Gastroesophageal sphincter (tissue), 4 donors: ENCODE measurements at places on chromosomes 6 and 20.
A peak's percentile ranks its signal among the peaks of the same experiment; 100 is the strongest.

- ATAC-seq, result no peak
Measured at GRCh38 chr6:134637847-134638437, 312.0 kb downstream of the ALDH8A1 start.

DNA sequence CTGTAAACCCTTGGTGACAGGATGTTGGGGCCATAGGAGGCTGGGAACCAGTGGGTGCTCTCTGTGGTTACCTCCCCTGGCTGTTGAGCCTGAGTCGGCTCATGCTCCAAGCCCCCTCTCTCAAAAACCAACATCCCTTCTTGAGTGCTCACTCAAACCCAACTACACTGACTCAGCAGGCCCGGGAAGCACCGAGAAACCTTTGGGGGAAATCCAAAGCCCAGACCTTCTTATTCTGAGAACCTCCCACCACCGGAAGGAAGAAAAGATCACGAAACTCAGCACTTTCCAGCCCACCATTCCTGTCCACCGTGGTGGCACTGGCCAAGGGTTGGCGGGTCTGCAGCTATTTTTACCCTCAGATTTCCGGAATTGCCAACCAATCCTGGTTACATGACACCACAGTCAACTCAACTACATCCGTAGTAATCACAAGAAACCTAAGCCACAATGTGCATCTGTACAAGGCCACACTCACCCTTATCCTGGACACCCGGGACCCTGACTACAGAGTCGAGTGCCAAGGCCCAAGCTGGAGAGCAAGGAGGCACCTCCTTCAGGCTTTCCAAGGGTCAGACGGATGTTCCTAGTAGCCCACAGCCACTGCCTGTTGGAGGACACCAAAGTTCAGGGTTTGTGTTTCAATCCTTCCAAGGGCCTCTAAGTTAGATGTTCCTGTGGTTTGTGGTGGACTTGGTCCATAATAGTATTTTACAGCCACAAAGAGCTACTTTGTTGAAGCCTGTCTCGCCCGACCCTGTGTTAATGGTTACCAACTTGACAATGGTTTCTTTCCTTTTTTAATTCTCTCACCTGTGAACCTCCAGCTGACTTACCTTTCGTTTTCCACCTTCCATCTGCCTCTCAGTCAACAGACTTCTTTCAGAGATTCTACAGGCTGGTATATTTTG is 317.0 kb downstream of the CDC5L start:
- ATAC-seq, result no peak

GRCh38 chr20:1423625-1424106 is 30.8 kb upstream of the FKBP1A start:
- ATAC-seq, result no peak

DNA sequence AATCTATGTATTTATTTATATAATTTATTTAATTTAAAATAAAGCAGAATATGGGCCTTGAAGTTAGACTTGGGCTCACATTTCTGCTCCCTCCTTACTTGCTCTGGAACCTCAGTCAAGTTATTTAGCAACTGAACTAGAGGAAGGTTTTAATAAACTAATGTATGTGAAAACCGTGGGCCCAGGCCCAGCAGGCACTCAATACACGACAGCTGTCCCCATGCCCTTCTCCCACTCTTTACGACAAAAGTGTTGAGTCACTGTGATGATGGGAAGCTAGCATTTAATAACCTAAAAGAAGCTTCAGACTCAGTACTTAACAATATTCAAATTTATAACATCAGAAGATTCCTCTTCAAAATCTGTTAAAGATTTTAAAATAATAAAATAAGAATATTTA is 46.7 kb downstream of the SERAC1 start:
- ATAC-seq, result no peak

DNA sequence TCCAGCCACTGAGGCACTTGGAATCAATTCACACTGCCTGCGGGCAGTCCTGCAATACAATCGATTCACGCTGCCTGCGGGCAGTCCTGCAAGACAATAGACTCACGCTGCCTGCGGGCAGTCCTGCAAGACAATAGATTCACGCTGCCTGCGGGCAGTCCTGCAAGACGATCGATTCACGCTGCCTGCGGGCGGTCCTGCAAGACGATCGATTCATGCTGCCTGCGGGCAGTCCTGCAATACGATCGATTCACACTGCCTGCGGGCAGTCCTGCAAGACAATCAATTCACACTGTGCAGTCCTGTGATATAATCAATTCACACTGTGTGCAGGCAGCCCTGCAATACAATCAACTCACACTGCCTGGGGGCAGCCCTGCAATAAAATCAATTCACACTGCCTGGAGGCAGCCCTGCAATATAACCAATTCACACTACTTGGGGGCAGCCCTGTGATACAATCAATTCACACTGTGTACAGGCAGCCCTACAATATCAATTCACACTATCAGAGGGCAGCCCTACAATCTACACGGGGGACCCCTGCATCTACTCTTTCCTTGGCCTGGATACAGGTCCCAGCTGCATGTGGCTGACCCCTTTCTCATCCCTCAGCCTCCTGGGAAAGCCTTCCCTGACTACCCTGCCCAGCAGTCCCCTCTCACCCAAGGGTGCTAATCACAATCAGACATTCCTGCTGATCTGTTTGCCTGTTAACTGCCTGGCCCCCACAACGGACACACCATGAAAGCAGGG is 10.4 kb downstream of the TAF4 start:
- no peak for ATAC-seq

DNA sequence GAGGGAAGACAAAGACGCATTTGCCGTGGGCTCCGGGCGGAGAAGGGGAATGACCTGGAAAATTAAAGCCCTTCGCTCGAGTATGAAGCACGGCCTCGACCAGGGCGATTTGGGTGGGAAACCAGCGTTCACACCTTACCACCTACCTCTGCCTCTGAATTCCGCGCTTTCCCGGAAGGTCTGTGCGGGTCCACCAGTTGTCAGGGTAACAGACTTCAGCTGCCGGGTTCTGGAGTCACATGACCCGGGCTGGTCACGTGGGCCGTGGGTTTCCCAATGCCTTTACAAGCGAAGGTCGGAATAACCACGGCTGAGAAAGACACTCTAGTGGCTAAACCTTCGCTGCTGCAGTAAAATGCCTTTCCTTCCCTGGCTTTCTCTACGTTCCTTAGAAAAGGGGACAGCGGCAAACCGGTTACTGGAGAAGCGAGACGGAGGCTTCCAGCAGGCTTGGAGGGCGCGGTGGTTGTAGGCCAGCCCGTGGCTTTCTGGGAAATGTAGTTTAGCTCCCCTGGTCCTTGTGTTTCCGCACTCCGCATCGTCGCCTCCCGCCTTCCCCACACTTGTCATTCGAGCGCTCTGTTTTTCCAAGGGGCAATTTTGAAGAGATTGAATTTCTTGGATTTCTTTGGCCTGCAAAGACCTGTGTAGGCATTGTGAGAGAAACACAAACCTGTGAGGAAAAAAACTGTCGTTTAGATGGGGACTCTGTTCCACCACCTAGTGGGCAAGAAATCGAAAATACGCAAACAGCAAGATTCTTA is at the start of gene CEP162:
Gene CEP162 (minus strand): TSS at position 210 of the 764 bp plus-strand sequence. CDS start 1,250 bp downstream, outside the sequence.
- peak; percentile 96 for ATAC-seq

GRCh38 chr6:44457596-44457995 is 70.1 kb downstream of the CDC5L start:
- ATAC-seq, result no peak

GRCh38 chr6:25640891-25641290 is 11.1 kb upstream of the SCGN start:
- ATAC-seq, result no peak

DNA sequence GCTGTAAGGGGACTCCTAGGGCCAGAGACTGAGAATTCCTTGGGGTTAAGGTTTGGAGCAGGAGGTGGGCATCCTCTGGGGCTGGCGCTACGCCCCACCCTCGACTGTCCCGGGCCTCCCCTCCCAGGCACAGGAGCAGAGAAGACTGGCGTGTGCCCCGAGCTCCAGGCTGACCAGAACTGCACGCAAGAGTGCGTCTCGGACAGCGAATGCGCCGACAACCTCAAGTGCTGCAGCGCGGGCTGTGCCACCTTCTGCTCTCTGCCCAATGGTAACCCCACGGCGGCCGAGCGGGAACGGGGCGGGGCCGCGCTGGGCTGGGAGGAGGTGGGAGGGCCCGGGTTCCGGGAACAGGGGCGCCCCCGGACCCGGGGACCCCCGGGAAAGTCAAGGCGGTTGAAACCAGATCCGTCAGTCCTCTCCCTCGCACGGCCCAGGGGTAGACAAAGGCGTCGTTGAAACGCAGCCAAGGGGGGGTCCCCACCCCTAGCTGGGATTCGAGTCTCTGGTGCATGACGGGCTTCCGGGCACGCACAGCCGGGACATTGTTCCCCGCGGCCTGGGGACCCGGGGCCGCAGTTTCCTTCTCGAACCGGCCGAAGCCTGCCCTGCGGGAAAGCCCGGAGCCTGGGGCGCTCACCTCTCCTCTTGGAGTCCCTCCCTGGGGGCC is 844 bp downstream of the WFDC2 start:
- peak; percentile 78 for ATAC-seq

DNA sequence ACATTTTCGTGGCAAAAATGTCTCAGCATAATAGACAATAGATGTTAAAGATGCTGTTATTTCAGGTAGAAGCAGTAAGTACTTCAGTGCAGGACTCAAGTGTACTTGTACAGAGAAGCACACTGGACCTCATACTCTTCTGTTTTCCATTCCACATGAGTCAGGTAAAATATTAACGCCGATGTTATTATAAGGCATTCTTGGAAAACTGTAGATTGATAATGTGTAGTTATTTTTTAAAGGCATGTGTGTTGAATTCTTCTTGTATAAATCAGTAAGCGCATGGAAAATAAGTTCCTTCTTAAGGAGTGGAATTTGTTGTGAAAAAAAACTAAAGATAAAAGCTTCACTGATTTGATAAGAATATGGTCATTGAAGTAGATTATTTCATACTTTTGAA is 45.8 kb downstream of the DOP1A start:
- ATAC-seq, result no peak

GRCh38 chr6:115310156-115310555 is 750.5 kb downstream of the FRK start:
- ATAC-seq, result no peak

DNA sequence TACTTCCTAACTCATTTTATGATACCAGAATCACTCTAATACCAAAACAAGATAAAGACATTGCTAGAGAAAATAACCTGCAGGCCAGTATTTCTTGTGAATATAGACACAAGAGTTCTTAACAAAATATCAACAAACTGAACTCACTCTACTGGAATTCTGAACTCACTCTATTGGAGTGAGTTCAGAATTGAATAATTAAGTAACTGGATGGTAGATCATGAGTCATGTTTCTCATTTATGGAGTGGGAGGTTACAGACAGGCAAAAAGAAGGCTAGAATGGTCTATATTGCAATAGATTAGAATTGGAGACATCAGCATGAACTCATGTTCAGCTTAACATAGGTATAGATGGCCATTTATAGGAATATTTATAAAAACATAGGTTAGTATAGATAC is 26.6 kb upstream of the C6orf58 start:
- no peak for ATAC-seq

- ATAC-seq, result no peak
Measured at GRCh38 chr6:125940247-125941041, 16.1 kb upstream of the HINT3 start.

GRCh38 chr6:25930532-25931410 is at the start of gene SLC17A2:
Gene SLC17A2 (minus strand): TSS chr6:25930691. CDS start chr6:25925796, 4,895 bp downstream.
- ATAC-seq, result no peak

- no peak for ATAC-seq
Measured at GRCh38 chr6:43817192-43817591, 47.2 kb downstream of the VEGFA start.

DNA sequence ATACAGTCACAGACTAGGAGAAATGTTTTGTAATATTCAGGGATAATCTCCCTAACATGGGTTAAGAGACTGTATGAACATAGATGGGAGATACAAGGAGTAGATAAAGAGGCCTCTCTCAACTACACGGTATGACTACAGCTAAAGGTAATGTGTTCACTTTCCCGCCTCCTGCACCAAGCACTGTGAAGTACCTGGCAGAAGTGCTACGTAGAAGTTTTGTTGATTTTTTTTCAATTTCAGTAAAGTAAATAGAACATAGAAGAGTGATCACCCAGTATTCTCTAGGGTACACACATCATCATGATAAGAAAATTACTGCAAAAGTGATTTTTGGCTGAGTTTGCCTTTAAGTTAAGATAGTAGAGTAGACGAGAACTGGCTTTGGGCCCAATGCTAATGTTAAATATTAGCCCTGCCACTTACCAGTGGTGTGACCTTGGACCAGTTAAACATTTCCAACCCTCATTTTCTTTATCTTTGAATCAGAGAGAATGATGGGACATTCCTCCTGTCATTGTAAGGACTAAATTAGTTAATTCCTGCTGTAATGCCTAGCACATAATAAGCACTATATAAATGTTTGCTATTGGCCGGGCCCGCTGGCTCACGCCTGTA is 183.6 kb downstream of the COL9A1 start:
- ATAC-seq, result no peak

DNA sequence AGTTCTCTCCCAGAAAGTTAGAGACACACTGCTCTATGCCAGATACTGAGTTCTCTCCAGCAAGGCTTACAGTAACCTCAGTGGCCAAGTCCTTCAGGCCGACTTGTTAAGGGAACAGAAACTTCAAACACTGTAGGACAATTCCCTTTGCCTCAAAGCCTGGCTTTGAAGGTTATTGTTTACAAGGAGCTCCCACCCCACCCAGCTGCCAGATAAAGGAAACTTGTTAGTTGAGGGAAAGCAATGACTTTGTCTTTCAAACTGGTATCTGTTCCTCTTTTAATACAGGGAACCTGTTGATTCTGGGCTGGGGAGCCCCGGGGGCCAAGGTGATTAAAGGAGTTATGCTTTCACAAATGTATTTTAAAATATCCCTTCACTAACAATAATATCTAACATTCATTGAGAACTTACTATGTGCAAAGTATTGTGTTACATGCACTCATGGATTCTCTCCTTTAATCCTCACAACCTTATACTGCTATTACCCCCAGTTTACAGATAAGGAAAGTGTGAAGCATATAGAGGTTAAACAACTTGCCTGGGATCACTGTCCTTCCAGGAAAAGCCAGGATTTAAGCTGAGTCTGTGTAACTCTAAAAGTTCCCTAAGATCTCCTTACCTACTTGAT is 27.6 kb upstream of the CDKN1A start:
- no peak for ATAC-seq

DNA sequence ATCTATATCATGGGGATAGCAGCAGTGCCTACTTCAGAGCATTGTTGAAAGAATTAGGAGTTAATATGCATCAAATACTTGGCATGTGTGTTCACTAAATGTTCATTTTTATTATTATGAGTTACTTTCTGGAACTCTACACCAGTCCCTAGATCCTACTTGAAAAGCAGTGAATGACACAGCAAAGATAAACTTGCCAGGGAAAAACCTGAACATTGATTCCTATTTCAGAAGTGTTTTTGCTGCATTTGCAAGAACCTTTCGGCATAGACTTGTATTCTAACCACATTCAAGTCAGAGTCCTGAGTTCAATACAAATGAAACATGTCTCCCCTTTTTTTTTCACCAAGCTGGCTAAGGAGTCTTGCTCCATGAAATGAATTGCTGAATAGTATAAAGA is 187.4 kb upstream of the TAB2 start:
- no peak for ATAC-seq

GRCh38 chr6:145036848-145037567 is 698.3 kb downstream of the EPM2A start:
- no peak for ATAC-seq

DNA sequence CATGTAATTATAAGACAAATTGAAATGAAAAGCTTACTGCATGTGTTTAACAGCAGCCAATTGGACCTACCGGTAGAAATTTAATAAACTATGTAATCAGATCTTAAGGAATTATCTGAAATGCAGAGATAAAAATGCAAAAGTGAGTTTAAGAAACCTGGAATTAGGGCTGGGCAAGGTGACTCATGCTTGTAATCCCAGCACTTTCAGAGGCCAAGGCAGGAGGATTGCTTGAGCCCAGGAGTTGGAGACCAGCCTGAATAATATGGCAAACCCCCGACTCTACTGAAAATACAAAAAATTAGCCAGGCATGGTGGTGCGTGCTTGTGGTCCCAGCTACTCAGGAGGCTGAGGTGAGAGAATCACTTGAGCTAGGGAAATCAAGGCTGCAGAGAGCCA is 74.1 kb downstream of the HFE start:
- no peak for ATAC-seq
